ENCODE measurements at places on chromosomes 5 and 9.
A peak's percentile ranks its signal among the peaks of the same experiment; 100 is the strongest.

GRCh38 chr5:119681734-119682133 lies 52.4 kb downstream of the FAM170A start:
- DNase-seq, result no peak

DNA sequence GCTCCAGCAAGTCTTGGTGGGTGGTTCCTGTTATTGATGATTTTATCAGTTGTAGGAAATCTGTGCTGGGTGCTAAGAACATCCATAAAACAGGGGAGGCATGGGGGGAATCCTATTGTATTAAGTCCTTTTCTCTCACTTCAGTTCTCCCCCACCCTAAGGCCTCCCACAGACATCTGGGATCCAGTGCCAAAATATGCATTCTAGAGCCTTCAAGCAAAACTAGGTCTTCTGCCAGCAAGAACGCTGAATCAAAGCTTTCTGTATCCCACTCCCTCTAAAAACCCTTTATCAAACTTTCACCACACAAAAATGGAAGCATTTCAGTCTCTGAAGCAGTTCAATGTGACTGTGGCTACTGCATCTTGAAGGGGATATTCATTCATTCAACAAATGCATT lies 281.9 kb downstream of the GAS1 start:
- no peak for DNase-seq

DNA sequence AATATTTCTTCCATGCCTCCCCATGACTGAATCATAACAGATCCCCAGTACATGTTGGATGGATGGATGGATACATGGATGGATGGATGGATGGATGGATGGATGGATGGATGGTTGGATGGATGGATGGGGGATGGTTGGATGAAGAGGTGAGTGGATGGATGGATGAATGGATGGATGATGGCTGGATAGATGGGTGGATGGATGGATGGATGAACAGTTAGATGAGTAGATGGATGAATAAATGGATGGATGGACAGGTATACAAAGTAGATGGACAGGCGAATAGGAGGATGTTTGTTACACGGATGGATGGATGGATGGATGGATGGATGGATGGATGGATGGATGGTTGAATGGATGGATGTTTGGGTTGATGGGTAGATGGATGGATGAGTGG lies 120.0 kb upstream of the HAND1 start:
- DNase-seq, result no peak

DNA sequence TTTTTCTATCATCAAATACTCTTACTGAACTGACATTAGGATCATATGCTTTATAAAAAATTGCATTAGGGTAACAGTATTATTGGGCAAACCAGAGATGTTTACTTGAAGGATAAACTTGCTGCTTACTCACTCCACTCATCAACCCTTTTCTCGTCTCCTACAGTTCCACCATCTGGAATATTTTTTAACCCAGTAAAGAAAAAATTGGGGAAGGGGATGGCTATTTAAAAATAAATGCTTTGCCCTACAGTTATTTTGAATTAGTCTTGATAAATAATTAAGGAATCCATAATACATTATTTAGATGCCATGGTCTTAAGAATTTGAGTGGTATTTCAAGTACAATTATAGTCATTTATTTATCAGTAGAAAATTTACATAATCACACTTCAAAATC lies 225.8 kb downstream of the MEF2C start:
- DNase-seq, result no peak

DNA sequence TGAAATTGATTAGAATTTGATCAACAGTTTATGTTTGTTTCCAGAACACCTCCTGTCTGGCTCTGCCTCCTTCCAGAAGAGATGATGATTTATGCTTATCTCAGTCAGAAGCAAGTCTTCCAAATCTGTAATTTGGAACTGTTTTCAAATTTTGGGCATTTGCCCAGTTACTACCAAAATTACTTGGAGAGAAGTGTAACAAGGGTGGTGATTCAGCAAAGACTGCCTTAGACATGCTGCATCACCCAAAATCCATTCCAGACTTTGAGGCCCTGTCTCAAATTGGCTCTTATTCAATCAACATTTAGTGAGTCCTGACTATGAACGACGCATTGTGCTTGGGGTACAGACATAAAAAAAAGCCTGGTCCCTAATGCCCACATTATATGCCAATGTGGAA lies 89.4 kb downstream of the SH3TC2 start:
- no peak for DNase-seq

GRCh38 chr9:104927216-104927911 lies 591 bp downstream of the ABCA1 start:
- peak; percentile 22 for DNase-seq

- no peak for DNase-seq
These were observed 163.1 kb downstream of the PBX3 start for GRCh38 chr9:125910286-125910685.

DNA sequence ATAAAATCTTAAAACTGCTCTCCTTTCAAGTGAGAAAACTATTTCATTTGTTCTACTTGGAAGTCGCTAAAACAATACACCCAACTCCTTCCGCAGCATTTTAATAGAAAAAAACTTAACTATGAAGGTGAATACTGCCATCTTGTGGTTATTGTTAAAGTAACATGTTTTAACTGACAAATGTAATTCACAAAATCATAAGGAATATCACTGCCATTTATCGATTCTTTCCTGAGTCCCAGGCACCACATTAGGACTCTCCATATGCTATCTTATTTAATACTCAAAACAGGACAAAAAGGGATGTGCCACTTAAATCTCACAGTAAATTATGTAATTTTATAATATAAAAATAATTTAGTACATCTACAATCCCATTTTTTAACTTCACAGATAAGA lies 130.5 kb upstream of the ITGA1 start:
- no peak for DNase-seq

DNA sequence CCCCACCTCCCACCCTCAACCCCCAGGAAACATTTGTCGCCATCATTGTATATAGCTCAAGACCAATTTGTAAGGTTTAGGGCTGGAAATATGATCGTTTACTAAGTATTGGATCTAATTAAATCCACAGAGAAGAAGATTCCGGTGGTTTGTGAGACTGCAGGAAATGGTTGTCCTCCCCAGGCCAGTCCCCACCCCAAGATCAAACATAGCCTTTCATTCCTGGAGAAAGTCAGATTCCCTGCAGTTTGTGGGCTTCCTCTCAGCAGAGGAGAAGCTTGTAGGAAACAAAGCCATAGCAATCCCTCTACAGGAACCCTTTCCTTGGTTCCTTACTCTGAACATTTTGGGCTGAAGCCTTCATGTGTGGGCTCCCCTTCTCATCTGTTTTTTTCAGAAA lies 79.2 kb upstream of the TBCA start:
- DNase-seq, result no peak

- no peak for DNase-seq
These were observed 29.0 kb upstream of the CEMIP2 start for GRCh38 chr9:71797266-71797665.

GRCh38 chr5:147704544-147704943 lies 78.0 kb downstream of the JAKMIP2 start:
- no peak for DNase-seq

DNA sequence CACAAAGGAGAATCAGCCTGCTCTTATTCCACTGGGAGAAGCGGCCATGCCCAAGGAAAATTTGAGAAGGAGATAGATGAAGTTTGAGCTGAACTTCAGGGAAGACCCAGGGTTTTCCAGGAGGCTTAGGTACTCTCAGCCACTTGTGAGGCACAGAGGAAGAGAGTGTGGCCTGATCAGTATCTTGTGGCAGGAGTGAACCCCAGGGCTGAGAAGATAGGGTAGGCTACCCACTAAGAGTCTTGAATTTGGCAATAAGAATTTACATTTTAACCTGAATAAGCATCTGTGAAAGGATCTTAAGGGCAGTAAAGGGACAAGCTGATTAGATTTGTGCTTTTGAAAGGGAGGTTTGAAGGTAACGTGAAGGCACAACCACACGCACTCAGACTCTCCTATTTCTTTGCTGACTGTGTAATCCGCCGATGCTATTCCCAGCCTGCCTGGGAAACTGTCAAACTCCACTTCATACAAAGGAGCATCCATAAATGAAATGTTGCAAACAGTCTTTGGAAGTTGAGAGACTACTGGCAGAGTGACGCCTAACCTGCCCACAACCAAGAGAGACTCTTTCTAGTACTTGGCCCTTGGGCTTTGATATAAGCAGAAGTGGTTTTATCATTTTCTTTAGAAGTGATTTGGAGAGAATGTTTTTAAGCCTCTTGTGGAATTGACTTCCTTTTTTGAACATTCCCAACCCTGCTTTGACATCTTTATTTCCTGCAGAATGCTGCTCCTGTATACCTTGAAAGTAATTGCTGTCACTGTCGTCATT lies 108.2 kb upstream of the VCAN start:
- no peak for DNase-seq

GRCh38 chr9:133377721-133378216 lies 1.6 kb downstream of the STKLD1 start:
- no peak for DNase-seq

GRCh38 chr9:75855509-75855908 lies 35.0 kb upstream of the PCSK5 start:
- DNase-seq, result no peak

DNA sequence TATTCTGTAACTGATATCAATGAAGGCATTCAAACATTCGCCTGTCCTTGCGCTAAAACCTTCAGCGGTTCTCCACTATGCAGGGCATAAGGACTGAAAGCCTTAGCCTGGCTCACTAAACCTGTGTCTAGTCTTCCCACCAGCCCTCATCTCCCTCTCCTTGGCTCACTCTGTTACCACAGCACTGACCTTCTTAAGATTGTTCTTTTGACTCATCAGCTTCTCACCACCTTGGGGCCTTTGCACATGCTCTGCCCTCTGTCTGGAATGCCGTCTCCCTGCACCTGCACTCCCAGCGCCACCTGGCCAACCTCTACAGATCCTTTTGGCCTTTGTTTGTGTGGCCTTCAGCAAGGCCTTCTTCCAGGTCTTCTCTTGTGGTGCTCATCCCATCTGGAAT lies 131.8 kb upstream of the IER5L start:
- DNase-seq, result no peak

- no peak for DNase-seq
These were observed 252.9 kb downstream of the HSPA4 start for GRCh38 chr5:133304707-133305216.

- DNase-seq, result no peak
These were observed 7.8 kb upstream of the RIGI start for GRCh38 chr9:32533816-32534215.

- no peak for DNase-seq
These were observed 134.3 kb upstream of the BOD1 start for GRCh38 chr5:173750538-173751265.

DNA sequence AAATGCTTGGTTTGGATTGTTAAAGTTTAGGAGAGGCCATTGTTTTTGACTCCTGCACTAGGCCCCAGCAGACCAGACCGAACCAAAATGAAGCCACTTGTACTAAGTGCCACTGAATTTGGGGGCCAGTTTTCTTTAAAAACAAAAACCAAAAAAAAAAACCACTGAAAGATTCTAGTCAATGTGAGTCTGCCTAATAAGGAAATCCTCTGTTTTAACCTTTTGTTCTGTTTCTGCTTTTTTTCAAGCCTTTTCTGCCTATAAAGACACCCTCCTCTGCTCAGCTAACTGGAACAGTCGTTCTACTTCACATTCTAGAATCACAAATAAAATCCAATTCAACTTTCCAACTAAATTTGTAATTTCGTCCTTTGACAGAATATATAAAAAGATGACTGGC lies 64.9 kb downstream of the SERINC5 start:
- no peak for DNase-seq

GRCh38 chr9:10614196-10614800 lies 1.5 kb upstream of the PTPRD start:
- no peak for DNase-seq

- DNase-seq, result no peak
These were observed 12.8 kb downstream of the MTREX start for GRCh38 chr5:55320571-55320970.

DNA sequence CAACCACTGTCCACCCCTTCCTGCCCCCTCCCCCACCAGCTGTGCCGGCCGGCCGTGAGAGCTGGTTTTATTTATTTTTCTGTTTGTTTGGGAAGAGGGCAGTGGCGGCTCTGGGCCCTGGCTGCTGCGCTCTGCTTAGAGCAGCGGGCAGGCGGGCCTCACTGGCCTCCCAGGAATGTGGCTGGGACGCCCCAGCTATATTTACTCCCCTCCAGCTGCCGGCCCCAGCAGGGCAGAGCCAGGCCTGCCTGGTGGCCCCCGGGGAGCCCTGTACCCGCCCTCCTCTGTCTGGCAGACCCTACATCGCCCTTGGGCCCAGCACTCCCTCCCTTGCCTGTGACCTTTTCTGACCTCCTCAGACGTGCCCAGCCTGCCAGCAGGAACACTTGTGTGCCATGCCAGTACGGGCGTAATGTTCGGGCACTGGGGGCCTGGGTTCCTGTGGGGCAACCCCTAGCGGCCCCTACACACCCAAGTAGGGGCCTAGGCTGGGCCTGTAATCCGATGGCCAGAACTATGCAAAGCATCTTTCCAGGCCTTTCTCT lies 7.7 kb downstream of the CXXC5 start:
- DNase-seq, result no peak

GRCh38 chr9:92100237-92100911 lies 14.8 kb downstream of the SPTLC1 start:
- DNase-seq, result no peak

- DNase-seq, result no peak
These were observed 24.6 kb downstream of the TUT7 start for GRCh38 chr9:86329649-86330048.

GRCh38 chr9:13513286-13513685 lies 233.8 kb upstream of the MPDZ start:
- DNase-seq, result no peak

Data from stimulated activated naive B cell treated with anti-CD40 and anti-IgM and Interleukin-4, amounts not matched to agents 10 μg/mL and 1 μg/mL and 100 μg/mL, for 72 hours (primary cell).